Activated T-helper 2 cell treated with anti-CD3 and anti-CD28 coated beads, Interferon-gamma antibody, Interleukin-2, Interleukin-4, amounts not matched to agents 10 μg/mL and 5 μg/mL and 100 μg/mL, durations not matched to agents 14 hours and 24 hours and 36 hours (primary cell): ENCODE measurements at places on chromosomes 16 and 17. TPM values are rescaled to one million over a fixed set of nuclear protein-coding genes. Genes with fewer than 3 reads are reported as not detected.

ZNF785 gene
- total RNA-seq, result 18.9 and 22.2 TPM in 2 replicates

DNA sequence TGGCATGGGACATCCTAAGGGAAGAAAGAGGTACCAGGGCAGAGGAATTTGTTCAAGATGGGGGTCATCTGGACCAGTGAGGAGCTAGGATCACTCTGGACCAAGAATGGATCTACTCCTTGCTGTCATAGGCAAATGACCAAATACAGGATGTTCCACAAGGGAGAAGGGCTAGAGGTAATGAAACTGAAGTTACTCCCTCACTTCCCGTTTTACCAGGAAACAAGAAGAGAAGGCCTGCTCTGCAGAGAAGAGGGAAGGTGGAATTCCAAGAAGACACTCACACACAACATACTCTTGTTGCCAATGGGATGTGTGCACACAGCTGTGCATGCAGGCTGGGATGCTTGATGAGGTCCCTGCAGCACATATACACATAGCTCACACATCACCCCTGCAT is 38.6 kb downstream of the NEUROD2 start:
- H3K4me1 ChIP-seq, result peaks cover 2% of the 10 kb centered on the region
- no peak overlapping the region for H3K4me3 ChIP-seq
- H3K36me3 ChIP-seq, result peaks cover 54% of the 10 kb centered on the region
- peaks cover 3% of the 10 kb centered on the region for H3K27me3 ChIP-seq
- no peak overlapping the region for H3K27ac ChIP-seq
- DNase-seq, result no peak

DNA sequence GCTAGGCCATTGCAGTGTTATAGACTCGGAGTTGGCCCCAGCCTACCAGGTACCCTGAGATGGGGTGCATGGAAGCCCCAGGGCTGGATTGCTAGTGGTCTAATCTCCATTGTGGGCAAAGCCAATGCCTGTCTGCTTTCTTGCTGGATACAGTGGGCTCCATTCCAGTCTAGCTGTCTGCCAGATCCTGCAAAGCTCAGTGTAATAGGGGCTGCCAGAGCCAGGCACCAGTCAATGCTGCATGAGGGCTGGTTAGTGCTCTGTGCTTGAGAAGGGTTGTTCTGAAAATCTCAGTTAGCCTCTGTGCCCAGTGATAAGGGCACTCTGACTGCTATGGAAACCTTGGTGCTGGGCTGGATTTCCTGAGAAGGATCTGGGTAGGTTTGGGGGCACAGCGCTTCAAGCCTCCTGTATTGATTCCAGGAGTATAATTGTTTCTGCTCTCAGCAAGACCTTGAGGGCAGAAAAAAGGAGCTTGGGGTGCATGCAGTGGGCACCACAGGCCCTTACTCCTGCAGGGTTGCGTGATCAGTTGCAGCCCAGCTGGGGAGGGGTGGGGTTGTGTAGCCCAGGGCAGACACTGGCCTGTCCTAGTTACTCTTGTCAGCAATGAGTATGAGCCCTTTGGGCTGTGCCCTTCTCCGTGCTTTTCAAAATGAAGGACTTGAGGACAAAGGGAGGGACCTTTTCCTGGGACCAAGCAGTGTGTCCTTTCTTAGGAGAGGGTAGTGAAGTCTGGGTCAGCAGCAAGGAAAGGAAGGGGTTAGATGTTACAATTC is 19.0 kb downstream of the SMPD3 start:
- no peak for DNase-seq
- H3K27me3 ChIP-seq, result peaks cover 39% of the 10 kb centered on the region
- no peaks in the 10 kb centered on the region for H3K36me3 ChIP-seq

STH gene
- not detected in 2 replicates for total RNA-seq

GRCh38 chr16:28975158-28975599 is 601 bp downstream of the SPNS1 start:
- peaks cover 18% of the 10 kb centered on the region for H3K4me1 ChIP-seq
- DNase-seq, result no peak
- peak overlapping the region; percentile 97 for H3K4me3 ChIP-seq
- peak overlapping the region; percentile 95 for H3K27ac ChIP-seq
- H3K36me3 ChIP-seq, result peaks cover 8% of the 10 kb centered on the region

GRCh38 chr16:56964243-56965148 is 2.7 kb downstream of the CETP start:
- H3K4me3 ChIP-seq, result no peak overlapping the region
- H3K27me3 ChIP-seq, result peaks cover 2% of the 10 kb centered on the region

- H3K36me3 ChIP-seq, result no peaks in the 10 kb centered on the region
- no peak overlapping the region for H3K27ac ChIP-seq
- H3K4me1 ChIP-seq, result no peaks in the 10 kb centered on the region
- no peak for DNase-seq
- H3K27me3 ChIP-seq, result peaks cover 22% of the 10 kb centered on the region
Measured at GRCh38 chr17:66975614-66976378, 11.3 kb downstream of the CACNG4 start.
